ENCODE measurements at places on chromosomes 5 and 9.

- DNase-seq: no peak
These were observed 312.2 kb downstream of the SPOCK1 start for GRCh38 chr5:137186759-137187461.

- DNase-seq: no peak
These were observed 21.3 kb downstream of the GALNT10 start for GRCh38 chr5:154211641-154212390.

DNA sequence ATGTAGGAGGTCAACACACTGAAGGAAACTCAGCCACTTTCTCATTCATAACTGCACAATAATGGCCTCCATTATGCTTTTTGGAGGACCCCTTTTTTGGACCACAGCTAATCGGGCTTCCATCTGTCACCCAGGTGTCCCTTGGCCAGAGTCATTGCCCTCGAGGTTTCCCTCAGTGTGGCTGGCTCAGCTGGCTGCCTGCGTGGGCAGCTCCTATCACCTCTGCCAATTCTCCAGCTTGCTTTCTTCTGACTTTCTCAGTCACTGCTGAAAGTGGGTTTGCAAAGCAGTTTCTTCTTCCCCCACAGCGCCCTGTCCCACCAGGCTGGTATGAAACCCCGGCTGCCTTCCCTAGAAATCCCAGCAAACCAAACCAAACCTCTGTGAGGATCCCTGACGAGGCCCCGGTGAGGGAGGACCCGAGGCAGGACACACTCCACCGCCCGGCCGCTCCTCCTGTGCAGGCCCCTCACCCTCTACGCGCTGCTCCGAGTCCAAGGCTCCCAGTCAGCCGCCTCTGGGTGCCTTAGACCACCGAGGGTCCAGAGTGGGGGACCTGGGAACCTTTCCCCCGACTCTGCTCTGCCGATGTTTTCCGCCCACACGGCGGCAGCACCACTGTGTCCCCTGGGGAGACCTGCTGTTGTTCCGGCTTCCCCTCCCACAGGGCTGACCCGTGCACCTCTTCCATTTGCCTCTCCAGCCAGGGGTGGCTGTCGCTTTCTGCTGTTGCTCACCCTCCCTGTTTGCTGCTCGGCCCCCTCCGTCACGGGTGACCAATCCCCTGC lies 109.5 kb downstream of the TENT4A start:
- DNase-seq: no peak

GRCh38 chr9:98427491-98427890 lies 172.0 kb upstream of the TBC1D2 start:
- DNase-seq: no peak

DNA sequence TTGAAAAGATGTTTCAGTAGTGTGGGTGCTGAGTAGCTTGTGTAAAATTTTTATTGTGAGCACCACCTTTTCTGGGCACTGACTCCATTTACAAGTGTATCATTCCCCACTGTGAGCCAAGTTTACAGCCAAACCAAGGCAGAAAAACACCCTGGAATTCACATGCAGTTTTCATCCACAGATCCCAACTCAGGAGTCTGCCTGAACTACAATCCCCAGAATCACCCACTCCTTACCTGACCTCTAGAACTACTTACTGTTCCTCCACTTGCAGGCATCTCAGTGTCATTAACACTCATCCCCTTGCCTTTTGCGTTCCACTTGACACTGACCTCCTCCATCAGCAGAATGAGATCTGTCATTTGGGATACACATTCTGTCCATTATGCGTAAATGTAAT lies 2042.6 kb upstream of the CDH6 start:
- no peak for DNase-seq

DNA sequence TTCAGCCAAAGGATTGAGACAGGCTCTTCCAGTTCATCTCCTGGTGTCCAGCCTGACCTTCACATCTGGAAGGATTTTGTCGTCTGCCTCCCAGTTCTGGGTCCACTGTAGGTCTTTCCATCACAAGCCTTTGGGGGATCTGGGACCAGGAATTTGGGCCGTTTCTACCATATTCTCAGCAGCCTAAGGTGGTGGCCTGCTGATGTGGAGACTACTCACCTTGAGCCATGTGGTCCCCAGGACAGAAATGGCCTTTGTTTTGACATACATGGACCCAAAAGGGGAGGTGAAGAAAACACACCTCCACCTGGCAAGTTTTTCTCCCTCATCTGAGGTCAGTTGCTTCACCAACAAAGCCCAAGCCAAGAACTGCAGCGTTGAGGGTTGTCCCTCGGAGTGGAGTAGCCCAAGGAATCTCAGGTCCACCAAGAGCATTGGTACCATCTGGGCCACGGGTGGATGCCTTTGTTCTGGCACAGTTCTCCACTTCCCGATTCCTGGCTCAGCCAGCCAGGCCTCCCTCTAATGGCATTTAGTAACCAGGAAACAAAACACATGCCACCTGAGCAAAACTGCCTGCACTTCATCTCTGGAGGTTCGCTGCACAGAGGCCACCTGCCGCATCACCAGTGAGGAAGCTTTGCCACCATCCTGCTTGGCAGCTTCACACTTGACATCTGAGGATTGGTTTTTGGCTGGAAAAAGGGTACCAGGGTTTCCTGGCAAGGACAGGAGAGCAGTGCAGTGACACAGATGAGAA lies 24.7 kb downstream of the AMBP start:
- no peak for DNase-seq

DNA sequence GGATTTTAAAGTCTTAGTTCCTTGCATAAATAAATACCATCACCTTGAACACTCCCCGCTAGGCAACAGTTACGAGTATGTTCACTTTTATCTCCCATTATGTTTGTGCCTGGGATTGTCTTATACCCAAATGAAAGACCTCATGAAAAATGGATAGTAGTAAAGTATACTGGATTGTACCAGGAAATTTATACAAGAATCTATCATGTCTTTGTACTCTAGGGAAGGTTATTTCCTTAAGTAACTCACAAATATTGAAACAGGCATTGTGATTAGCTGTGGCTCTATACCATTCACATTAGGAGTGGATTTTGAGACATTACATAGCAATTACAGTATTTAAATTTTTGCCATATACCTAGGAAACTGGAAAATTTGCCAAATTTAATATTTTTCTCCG lies 24.0 kb downstream of the NFIB start:
- DNase-seq: no peak

DNA sequence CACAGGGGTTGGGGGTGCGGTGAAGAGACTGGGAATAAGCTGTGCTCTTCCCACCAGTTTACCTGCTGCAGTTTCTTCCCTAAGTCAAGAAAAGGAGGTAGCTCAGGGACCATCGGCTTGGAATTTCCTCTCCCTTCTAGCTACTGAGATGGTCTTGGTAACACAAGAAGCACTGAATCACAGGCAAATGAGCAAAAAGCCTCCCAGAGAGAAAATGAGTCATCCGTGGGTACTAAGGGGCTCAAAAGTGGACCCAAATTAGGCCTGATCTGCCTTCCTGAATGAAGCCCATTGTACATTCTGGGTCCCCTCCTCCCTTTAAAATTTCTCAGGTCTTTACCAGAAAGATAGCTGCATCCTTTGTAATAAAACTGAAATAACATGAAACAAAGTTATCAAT lies 49.9 kb downstream of the PTPN3 start:
- no peak for DNase-seq

GRCh38 chr5:98940581-98940980 lies 11.8 kb upstream of the CHD1 start:
- no peak for DNase-seq

DNA sequence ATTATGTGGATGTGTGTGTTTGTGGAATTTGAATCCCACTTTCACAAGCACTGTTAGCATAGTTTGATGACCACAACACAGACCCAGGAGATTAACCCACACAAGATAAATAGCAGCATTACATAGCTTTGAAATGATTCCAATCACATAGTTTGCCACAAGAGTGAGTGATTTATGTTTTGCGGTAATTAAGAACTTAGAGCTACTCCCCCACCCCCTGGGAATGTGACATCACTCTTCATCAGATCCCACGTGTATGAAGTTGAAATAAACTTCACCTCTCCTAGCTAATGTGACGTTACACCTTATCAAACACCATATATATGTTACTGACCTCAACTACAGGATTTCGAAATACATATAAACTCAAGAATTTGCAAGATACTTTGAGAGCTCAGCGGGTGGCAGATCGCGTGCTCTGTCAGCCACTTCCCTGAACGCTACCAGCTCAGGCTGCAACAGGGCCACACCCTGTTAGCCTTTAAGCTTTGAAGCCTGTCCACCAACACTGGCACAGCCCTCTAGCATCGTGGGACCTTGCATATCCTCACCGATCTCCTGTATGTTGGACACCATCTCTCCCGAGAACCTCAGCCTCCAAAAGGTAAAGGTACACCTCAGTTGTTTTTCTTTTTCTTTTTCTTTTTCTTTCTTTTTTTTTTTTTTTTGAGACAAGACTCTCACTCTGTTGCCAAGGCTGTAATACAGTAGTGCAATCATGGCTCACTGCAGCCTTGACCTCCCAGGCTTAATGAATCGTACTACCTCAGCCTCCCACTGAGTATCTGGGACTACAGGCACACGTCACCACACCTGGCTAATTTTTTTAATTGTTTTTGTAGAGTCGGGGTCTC lies 1.7 kb upstream of the AGTPBP1 start:
- DNase-seq: no peak

DNA sequence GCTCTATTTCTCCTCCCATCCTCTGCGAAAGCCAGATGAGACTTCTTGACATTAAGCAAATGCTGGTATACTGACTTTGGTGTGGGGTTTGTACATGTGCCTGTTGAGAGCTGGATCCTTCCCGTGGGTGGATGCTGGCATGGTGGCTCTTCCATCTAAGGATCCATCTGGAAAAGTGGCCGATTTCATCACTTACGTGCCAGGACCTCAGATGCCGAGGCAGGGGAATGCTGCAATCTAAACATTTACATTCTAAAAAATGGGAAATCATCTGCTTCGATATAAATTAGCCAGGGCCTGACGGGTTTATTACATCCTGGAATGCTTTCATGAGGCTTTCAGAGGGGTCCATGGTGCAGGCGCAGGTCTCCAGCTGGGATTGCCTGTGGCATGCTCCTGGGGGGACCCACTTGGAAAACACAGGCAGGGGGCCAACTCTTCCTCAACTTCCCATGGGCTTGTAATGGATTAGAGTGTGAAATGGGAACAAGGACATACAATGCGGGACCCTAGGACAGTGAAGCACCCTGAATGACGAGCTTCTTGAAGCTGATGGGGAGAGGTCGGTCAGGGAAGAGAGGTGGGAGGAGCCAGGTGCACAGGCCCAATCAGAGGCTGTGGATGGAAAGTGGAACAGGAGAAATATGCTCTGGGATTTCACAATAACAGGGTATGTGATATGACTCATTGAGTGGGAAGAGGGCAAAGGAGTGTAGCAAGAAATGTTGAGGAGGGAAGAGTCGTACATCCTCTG lies 105.5 kb upstream of the PITX1 start:
- no peak for DNase-seq

DNA sequence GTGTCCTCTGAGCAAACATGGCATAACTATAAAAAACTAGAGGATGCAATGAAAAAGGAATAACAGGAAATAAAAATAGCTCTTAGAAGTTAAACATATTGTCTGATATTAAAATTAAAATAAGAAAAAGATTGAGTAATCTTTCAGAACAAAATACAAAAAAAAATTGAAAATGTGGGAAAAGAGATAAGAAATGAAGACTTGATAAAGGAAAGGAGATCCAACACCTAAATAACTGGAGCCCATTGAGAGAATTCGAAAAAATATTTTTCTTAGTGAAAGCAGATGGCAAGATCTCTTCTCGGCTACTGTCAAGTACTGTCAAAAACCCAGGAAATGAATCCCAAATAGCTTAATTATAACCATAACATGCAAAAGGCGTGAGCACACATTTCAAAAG lies 24.9 kb downstream of the LIFR start:
- no peak for DNase-seq

DNA sequence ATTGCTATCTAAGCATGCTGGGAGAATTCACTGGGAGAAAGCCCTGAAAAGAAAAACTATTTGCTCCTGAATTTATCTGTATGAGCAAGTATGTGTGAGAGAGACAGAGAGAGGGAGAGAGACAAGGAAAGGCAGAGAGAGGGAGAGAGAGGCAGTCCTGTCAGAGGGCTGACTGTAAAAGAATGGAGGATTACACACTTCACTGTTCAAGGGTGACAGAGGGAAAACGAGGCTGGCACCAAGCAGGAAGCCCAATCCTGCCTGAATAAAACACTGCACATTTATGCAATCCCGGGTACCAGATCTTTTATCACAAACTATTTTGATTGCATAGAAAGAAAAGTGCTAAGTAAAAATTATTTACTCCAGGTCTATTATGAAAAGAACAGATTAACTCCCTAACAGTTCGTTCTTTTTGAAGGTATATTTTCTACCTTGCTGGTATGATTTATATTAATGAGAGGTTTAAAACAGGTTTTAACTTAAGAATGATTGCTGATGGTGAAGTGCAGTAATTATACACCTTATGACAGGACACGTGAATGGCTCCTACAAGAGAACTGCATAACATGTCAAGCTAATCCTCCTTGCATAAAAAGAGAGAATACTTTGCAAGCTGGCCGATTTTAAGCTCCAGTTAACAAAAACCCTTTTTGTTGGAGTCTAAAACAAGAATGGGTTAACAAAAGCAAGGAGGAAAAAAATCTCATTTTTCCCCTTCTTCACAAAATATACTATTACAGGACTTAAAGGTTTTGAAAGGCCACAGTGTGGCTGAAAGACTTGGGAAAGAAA lies 82.5 kb downstream of the NFIB start:
- DNase-seq: no peak

DNA sequence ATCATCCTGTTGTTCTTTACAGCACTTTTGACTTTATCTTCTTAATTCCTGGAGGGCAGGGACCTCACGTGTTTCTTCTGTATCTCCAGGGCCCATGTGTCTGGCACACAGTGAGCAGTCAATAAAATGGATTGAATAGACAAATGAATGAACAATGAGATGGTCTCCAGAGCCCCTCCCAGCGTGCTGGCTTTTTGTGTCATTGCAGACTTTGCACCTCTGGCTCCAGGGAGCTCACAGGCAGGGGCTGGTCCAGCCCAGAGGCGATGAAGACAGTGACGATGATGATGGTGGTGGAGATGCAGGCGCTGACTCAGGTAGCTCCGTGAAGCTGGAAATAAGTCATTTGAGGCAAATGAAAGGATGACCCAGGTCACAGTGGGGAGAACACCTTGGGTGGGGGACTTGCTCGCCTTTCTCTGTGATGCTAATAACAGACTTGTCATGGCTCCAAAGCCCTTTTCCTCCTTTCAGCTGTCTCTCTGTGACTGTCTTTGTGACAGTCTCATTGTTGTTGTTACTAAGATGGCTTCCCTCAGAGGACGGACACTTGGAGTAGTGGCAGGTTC lies 30.4 kb upstream of the FABP6 start:
- no peak for DNase-seq

GRCh38 chr5:51968756-51969155 lies 585.5 kb downstream of the ISL1 start:
- DNase-seq: no peak

- DNase-seq: no peak
These were observed 154.1 kb downstream of the NTRK2 start for GRCh38 chr9:84823421-84824271.

GRCh38 chr9:89679016-89679415 lies 74.2 kb downstream of the GADD45G start:
- DNase-seq: no peak

DNA sequence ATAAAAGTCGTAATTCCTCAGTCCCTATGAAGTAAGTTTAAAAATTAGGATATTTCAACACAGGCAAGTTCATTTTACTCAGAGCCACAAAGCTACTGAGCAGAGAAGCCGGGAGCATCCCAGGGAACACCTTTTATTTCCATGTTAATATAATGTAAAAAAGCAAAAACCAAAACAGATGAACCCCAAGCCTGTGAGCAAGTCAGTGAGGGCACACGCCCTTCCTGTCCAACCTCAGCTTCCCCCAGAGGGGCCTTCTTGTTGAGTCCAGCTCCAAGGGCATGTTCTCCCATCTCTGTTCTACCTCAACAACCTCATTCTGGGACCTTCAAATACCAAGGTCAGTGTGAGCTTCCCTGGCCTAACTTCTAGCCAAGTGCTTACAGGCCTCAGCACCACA lies 24.8 kb downstream of the NSUN2 start:
- DNase-seq: no peak
